ENCODE measurements at places on chromosomes 6 and 20. TPM values are rescaled to one million over a fixed set of nuclear protein-coding genes. Genes with fewer than 3 reads are reported as not detected.

GRCh38 chr6:109454496-109455436 is 806 bp downstream of the MICAL1 start:
- DNase-seq: peak; percentile 10

LY6G6C gene
- total RNA-seq: not detected

SH3BGRL2 gene
- total RNA-seq: 114 TPM

DNA sequence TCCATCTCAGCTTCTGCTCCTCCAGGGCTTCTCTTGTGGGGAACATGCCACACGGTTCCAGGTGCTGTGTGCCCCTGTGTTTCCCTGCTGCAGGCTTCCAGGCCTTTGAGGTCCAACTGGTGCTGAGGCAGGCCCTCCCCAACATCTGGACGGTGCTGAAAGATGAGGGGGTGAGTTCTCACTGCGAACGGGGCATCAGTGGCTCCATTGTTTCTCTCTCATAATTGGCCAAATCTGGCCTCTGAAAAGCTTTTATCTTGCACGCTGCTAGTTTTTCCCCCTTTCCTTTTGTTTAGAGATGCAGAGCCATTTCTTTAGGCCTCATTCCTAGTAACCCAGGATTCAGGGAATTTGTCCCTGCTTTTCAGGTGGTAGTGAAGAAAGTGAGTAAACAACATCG is 8.6 kb downstream of the PNLDC1 start:
- DNase-seq: no peak

CCN5 gene
- not detected for total RNA-seq

- no peak for DNase-seq
These were observed 68.5 kb downstream of the DNAH8 start for GRCh38 chr6:38783443-38784228.

CARMIL1 gene
- 10.6 TPM for total RNA-seq

- no peak for DNase-seq
These were observed 73.7 kb downstream of the PHF20 start for GRCh38 chr20:35845561-35845960.

DNA sequence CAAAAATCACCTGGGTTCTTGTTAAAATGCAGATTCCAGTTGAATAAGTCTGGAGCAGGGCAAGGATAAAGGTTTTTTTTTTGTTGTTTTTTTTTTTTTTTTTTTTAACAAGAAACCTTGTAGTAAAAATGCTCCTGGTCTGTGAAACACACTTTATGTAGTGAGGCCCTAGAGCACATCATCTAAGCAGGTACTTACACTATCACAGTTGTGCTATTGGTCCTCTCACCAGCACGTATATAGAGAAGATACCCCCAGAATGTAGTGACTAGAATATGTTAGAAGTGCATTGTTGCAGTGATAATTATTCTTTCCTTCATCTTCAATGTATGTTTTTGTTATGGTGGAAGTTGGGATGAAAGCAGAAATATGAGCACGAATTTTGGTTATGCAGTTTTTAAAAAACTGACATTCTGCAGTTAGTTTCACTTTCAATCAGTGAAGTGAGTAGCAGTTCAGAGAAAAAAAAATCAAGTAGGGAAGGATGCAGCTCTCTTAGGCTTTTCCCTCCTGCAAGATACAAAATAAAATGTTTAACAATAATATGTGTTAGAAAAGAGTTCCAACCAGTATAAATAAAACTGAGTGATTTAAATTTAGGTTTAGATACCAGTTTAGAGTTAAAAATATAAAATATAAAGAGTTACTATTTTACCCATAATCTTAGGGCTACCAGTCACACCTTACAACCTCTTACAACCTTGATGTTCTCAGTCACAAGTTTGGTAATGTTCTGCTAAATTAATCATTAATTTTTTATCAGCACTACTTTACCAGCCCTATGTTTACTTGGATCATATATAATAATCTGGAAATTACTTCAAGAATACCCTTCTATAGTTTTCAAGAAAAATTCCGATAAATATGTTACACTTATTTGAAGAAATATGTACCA is 9.2 kb upstream of the DEFB113 start:
- no peak for DNase-seq

GHRH gene
- total RNA-seq: not detected

DNA sequence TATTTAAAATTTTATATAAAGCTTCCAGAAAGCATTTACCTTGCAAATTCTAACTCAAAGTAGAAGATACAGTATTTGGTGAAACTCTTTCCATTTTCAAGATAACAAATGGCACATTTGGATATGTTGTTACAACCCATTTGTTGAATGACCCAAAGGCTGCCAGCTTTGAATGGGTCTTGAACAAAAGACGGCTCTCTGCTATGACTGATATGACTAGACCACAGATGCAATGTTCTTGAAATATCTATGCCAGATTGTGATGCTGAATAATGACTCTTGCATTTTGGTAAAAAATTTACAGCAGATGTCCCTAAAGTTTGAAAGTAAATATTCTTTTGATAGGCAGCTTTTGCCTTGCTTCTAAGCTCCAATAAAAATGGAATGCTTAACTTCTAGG is 99.6 kb downstream of the HTR1B start:
- no peak for DNase-seq

DNA sequence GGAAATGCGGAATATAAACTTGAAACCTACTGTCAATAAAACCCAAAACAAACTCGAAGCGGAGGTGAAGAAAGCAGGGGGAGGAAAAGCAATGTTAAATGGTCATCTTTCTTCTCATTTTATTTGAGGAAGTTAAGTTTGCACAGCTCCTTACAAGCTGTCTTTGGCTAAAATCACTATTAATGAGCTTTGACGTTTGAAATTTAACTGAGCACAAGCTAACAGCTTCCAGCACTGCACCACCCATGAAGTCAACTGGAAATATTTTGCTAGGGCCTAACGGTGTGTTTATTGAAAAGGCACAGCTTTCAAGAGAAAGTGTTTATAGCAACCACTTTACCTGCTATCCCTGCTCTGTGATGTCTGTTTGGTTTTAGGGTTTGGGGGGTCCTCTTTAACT is 103.8 kb downstream of the PKHD1 start:
- DNase-seq: no peak

- no peak for DNase-seq
These were observed 356.0 kb upstream of the CITED2 start for GRCh38 chr6:139730340-139730974.

SLC13A3 gene
- 0.05 TPM for total RNA-seq

- no peak for DNase-seq
These were observed 8.7 kb upstream of the ZMYND8 start for GRCh38 chr20:47365023-47365764.

- DNase-seq: no peak
These were observed 102.3 kb upstream of the FRMD1 start for GRCh38 chr6:168181316-168181715.

All from dermis blood vessel endothelial cell (primary cell).